Stimulated activated CD4-positive, alpha-beta T cell treated with anti-CD3 and anti-CD28 coated beads, Interleukin-1b, Interleukin-23, amount 100 ng/mL, for 1 hour (primary cell): ENCODE measurements at places on chromosomes 2 and 18.

GRCh38 chr2:15941481-15941850 is 1.1 kb downstream of the MYCN start:
- DNase-seq, result no peak

- DNase-seq, result no peak
Measured at GRCh38 chr2:59538398-59538911, 1015.0 kb downstream of the BCL11A start.

DNA sequence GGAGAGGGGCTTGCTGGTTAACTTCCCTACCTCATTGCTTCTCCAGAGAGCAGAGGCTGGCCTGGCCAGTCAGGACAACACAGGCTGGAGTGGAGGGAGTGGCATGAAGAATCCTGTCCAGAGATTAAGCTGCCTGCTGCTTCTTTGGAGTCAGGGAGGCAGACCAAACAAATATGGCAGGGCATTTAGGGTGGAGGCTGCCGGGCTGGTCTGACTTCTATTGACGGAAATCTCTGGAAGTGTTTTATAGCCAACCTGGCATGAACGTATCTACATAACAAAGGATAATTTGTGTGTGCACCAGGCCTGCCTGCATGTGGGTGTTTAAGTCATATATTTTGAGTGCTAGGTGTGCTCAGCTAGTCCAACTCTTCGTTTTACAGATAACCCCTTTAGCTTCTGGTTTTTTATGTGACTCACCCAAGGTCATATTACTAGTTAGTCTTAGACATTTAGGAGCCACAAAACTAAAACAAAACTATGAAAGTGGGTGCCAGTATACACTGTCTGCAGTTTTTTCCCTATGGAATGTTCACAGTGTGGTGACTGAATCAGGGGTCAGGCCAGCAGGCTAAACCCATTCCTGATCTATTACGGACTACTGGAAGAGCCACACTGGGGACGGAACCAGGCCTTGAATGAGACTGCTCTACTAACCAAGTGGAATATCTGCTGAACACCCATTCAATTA is 5.5 kb downstream of the NPC1 start:
- DNase-seq, result no peak

DNA sequence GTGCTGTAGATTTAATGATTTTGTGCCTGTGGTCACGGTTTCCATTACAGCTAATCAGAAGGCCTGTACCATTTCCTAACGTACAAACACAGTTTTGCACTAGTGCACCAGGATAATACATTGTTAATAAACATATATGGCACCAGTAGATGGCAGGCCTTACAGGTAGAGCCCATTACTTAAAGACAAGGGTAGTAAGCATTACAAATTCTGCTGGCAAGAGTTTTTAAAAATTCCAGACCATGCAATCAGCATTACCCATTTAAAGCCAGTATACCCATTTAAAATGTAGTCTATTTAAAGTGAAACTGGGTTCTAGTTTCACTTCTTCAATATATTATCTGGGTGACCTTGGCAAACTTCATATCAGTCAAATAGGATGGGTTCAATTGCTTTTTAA is 224.2 kb downstream of the NUP35 start:
- DNase-seq, result no peak

DNA sequence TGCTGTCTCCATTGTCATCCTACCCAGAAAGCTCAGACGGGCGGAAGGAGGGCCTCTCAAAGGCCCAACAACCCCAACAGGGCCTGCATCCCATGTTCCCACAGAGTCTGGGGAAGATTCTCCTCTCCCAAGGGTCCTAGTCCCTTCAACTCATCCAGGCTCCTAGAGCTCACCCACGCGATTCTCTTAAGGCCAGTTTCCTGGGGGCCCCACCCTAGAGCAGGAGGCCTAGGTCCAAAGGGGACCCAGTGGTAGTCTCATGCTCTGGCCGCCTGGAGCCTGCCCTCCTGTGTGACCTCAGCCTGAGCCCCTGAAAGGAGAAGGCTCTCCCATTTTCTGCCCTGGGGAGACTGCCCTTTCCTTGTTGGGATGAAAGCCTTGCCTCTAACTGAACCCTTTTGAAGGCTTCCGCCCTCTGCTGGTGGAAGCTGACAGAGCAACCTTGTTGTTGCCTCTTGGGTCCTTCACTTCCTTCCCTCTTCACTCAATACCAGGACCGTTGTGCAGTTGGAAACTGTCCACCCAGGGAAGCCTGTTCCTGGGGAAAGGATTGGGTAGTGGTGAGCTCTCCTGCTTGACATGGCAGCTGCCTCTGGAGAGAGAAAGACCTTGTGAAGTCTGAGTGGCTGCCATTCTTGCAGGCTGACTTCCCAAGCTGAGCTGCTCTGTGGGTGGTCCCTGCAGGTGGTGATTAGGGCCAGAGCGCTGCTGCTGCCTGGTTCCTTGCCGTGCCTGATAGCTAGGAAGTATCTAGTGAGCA is 86.0 kb upstream of the ALPP start:
- DNase-seq, result no peak

DNA sequence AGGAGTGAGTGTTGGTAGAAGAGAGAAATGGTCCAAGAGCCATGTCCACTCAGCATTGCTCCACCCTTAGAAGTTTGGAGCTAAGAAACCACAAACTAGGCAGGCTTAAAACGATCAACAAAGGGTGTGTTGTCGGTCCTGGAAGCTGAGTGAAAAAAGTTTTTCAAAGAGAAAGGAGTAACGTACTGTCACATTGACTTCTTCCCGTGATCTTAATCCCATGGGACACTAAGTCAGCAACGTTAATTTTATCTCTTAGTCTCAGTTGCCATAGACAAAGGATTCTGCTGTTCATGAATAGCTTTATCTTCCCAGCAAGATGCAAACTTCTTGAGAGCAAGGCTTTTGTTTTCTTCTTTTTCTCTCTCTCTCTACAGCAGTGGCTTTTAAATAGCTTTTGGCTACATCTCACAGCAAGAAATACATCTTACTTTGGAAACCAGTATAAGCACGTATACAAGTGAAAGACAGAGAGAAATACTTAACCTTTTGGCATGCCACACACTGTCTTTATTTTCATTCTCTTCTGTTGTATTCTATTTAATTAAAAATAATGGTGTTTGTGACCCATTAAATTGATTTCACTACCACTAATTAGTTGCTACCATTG is 377.4 kb downstream of the TGIF1 start:
- DNase-seq, result no peak

DNA sequence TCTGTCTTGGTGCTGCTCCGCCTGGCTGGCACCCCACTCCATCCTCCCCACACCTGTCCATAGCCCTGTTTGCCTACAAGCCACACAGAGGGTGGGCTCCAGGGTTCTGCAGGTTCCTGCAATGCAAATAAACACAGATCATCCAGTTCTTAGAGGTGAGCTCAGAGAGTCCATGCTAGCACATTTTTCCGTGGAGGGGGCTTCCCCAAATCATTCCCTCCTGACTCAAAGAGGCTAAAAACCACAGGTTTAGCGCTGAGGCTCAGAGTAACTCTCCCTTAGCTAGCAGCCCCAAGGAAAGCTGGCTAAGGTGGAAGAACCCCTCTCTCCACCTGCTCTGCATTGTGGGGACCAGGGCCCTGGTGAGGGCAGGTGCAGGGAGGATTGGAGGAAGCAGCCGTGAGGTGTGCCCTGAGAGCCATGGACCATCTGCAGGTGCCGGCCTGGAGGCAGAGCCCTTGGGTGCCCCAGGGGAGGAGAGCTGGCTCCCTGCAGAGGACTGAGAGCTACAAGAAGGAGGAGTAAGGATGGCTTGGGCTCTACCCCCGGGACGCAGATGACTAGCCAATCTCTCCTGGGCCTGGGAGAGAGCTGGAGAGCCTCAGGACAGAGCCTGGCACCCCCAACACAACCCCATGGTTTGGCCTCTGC is 23.8 kb upstream of the TEX44 start:
- DNase-seq, result no peak

DNA sequence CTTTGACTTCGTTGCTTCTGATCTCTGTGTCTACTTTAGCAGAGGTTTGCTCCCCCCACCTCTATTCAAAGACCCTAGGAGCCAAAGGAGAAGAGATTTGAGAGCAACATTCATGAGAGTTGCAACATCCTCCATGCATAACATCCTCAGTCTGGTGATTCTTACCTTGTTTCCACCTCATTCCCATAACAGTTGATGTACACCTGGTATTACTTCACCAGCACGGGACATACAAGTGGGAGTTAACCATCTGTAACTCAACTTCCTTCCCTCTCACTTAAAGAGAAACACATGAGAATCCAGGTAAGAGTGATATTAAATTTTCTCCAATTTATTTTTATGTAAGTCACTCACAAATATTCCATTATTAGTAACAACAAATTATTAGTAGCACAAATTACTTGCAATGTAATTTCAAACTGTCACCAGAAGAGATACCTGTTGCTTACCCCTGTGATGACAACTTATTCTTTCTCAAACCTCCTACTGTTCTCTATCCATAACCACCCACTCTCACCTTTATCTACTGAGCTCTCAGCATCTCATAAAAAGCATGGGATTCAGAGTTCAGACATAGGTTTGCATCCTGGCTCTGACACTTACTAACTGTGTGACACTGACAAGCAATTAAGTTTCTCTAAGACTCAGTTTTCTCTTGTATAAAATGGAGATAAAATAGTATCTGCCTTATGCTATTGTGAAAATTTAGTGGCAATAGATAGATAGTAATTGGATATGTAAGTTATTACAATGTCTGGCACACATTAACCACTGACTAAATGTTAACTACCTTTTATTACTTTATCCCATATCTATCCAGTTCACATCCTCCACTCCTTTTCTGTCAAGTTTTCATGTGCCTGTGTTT is 184.6 kb upstream of the SRD5A2 start:
- DNase-seq, result no peak

DNA sequence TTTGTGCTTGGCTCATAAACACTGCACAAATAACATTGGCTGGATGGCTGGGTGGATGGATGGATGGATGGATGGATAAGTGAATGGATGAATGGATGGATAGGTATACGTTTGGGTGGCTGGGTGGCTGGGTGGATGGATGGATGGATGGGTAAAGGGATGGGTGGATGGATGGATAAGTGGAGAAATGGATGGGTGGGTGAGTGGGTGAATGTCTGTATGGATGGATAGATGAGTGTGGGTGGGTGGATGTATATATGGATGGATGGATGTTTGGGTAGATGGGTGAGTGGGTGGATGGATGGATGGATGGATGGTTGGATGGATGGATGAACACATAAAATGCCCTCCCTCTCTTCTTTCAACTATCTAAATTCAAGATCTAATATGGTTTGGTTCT is 38.1 kb downstream of the KCNF1 start:
- DNase-seq, result no peak

DNA sequence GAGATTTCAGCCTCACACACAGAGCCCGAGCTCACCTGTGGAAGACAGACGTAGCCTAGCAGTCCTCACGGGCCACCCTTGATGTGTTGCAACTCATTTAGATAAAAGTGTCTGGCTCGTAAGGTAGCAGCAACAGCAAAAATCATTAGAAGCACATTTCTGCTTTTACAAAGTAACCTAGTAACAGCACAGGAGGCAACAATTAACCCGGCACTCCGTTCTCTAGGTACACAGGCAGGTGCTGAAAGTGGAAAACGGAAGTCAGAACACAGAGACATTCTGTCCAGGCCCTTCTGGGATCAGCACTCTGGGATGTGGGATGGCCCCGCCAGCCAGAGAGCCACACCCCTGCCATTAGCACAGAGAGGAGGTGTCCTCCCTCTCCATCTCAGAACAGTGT is 99.3 kb downstream of the KLHL29 start:
- DNase-seq, result no peak

GRCh38 chr2:180385601-180386201 is 378.6 kb upstream of the CWC22 start:
- DNase-seq, result no peak

DNA sequence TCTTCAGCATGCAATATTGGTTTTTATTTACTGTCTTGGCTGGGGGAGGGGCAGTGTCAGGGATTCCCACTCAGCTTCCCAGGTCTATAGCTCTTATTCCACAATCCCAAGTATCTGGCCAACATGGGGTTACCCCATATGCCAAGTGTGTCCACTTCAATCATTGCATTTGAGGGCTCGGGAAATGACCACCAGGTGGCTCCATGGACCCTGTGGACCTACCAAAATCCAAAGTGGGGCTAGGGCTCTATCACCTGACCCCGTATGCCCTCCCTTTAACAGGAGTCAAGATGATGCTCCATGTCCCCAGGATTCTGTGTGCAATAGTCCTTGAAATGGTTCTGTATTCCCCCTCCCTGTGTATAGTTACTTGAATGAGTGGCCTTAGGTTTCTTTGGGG is 12.1 kb upstream of the TRAF3IP1 start:
- no peak for DNase-seq

DNA sequence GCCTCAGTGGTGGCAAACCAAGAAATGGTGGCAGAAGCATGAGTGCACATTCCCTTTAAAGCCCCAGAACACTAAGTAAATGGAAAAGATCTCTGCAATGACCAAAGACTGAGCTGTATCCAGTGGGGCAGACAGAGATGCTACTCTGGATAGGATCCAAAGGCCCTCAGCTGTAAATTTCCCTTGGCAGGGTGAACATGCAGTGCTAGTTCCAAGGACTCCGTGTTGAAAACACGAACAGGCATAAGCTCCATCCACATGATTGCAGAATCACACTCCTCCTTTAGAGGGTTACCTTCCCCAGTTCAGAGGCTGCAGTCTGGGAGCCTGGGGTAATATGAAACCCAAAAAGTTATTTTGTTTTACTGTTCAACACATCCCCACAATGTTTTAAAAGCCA is 98.6 kb upstream of the KLF7 start:
- DNase-seq, result no peak

DNA sequence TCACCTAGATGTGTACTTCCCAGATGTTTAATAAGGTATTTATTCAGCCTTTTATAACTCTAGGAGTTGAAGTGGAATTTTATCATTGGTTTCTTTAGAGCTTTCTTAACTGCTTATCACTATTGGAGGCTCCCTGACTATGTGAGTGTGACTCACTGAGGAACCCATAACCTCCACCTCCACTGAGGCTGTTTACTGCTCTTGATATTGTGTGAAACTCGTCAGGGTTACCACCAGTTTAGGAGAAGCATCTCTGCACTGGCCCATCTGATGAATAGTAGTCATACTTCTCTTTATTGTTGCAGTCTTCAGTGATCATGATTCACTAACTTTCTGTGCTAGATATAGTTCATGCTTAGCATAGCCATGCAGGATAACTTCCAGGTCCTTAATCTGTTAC is 79.6 kb upstream of the UBXN4 start:
- no peak for DNase-seq

- no peak for DNase-seq
Measured at GRCh38 chr2:101815154-101815553, 117.6 kb downstream of the MAP4K4 start.
